HFFc6 (cell line): ENCODE measurements at places on chromosomes 5 and 9. TPM values are rescaled to one million over a fixed set of nuclear protein-coding genes. Genes with fewer than 3 reads are reported as not detected.

MEIKIN gene
- not detected in 3 replicates for total RNA-seq

GRCh38 chr9:21039302-21039701 lies 7.9 kb upstream of the HACD4 start:
- DNase-seq, result no peak
- H3K27ac ChIP-seq, result no peak overlapping the region
- no peaks in the 10 kb centered on the region for H3K36me3 ChIP-seq
- no peak overlapping the region for H3K4me3 ChIP-seq
- peaks cover 7% of the 10 kb centered on the region for H3K27me3 ChIP-seq

DNA sequence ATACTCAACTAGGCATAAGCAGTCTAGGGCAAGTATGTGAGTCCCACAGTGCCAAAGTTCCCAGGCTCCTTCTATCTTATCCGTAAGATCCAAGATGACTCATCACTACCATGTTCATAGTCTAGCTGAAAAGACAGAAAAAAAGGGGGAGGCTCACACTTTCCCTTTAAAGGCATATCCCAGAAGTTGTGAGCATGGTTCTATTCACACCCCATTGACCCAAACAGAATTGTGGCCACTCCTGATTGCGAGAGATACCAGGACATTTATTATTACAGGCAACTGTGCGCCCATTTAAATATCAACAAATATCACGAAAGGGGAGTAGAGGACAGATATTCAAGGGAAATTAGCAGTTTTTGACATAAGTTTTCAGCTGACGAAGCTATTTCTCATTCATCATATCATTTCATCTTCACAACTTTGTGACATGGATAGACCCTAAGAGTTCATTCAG lies 8.1 kb upstream of the PFDN1 start:
- H3K27me3 ChIP-seq, result peaks cover 2% of the 10 kb centered on the region
- peak overlapping the region; percentile 25; the same call in 1 of the 2 replicates for H3K4me3 ChIP-seq
- no peaks in the 10 kb centered on the region for H3K36me3 ChIP-seq
- peaks cover 48% of the 10 kb centered on the region for H3K4me1 ChIP-seq

DNA sequence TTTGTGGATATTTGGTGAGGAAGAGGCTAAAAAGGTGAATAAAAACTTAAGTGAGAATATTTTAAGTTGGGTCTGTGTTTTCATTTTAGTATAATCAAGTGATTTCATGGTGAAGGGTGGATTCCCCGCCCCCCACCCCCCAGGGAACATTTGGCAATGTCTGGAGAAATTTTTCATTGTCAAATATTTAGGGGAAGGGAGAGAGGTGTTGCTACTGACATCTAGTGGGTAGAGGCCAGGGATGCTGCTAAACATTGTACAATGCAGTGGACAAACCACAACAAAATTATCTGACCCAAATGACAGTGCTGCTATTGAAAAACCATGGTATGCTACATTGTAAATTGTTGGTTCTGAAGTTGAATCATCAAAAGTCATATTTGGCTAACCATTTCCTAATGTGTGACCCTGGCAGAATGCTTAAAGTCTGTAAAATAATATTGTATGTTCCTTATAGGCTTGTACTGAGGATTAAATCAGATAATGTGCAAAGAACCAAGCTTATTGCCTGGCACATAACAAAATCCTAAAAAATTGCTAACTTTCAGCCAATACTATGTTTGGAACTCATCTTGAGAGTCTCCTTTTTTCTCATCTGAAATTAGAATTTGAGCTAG lies 5.6 kb downstream of the C5orf24 start:
- peaks cover 2% of the 10 kb centered on the region for H3K27me3 ChIP-seq
- peaks cover 18% of the 10 kb centered on the region for H3K36me3 ChIP-seq
- H3K4me1 ChIP-seq, result peaks cover 31% of the 10 kb centered on the region
- peak overlapping the region; percentile 68 for H3K4me3 ChIP-seq
